ENCODE measurements at places on chromosomes 1 and 21.

- no peak for DNase-seq
Observed at GRCh38 chr1:109914587-109915240, 4.1 kb downstream of the CSF1 start.

GRCh38 chr1:230807029-230807428 is 59.8 kb downstream of the CAPN9 start:
- no peak for DNase-seq

- DNase-seq, result peak; percentile 10
Observed at GRCh38 chr1:184890539-184890973, 83.8 kb downstream of the NIBAN1 start.

- DNase-seq, result no peak
Observed at GRCh38 chr1:39632323-39632681, 7.1 kb downstream of the HEYL start.

DNA sequence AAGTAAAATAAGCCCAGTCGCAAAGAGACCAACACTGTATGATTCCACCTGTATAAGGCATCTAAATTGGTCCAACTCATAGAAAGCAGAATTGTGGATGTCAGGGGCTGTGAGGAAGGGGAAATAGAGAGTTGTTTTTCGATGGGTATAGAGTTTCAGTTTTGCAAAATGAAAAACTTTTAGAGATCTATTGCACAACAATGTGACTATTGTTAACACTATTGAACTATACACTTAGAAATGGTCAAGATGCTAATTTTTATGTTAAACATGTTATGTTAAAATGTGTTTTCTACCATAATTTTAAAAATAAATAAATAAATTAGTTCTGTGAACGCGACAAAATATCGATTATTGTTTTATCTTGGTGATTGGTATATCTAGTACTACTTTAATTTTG is 192.4 kb downstream of the PTGER3 start:
- no peak for DNase-seq

DNA sequence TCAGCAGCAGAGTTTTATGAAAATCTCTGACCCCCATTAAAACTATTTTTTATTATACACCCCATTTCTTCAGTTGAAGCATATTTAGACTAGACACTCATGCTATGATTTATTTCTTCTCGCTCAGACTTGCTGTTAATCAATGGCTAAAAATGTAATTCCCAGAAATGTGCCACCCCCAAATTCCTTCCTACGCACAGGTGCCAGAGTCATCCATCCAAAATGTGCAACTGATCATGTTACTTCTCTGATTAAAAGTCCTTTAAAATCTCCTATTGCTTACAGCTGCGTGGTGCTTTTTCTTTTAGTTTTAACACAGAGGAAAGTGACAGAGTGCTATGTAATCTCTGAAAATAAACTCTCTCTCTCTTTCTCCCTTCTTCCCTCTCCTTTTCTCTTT is 954.4 kb downstream of the NCAM2 start:
- no peak for DNase-seq

DNA sequence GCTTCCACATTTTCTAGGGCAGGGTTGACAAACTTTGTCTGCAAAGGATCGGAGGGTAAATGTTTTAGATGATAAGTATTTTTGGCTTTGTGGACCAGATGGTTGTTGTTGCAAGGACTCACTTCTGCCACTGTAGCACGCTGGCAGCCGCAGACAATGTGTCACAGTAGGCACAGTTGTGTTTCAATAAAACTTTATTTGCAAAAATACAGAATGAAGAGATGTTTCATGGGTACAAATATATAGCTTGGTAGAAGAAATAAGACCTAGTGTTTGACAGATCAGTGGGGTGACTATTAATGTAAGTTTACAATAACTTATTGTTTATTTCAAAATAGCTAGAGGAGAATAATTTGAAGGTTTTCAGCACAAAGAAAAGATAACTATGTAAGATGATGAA is 127.8 kb downstream of the GRIK3 start:
- no peak for DNase-seq

DNA sequence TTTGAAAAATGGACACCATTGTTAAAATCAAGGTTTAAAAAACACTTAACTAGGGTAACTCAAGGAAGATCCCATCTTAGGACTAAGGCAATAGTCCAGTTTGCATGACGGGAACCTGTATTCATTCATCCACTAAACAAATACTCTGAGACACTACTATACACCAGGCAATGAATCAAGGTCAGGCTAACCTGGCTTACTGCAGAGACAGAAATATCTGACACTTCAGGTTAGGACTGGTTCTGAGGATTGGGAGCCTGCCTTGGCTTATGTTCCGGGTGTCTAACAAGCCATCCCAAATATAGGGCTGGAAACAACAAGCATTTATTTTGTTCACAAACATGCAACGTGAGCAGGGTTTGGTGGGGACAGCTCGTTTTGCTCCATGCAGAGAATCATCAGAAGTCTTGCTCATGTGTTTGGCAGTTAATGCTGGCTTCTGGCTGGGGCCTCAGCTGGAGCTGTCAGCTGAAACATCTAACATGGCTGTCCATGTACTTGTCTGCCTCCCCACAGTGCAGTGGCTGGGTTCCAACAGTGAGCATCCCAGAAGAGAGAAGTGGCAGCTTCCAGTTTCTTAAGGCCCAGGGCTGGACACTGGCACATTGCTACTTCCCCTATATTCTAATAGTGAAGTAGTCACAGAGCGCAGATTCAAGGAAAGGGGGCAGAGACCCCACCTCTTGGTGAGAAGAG is 37.0 kb upstream of the CAMK1G start:
- DNase-seq, result no peak

- DNase-seq, result no peak
Observed at GRCh38 chr1:172245788-172246187, 174.7 kb upstream of the C1orf105 start.

DNA sequence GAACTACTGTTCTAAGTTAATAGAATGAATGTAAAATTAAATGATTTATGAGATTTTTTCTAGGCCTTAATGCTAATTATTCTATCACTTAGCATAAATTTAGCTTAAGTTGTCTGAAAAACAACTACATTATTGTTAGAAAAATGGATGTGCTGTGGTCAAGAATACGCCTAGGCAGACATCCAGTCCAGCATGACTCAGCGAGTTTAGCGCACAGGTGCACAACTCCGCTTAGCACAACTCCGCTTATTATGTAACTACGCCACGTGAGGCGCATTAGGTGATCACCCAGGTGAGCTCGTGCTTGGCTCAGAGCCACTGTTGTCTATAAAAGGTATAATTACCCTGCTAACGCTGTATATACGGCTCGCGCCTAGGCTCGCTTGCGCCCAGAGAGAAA is 1043.6 kb upstream of the ADGRL4 start:
- DNase-seq, result no peak

DNA sequence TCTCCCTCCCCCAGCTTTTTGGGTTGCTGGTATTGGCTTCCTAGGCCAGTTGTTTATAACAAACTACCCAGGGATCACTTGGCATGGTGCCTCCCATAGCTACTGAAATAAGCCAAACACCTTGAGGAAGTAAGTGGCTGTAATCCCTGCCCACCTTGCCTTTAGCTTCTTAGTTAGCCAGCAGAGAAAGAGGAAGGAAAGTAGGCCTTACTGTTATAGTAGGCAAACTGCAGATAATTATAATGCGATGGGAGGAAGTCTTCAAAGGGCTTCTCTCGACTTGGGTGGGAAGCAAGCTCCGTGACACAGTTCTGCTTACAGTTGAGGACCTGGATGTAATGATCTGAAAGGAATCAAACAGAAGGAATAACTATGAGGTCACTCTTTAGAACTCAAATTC is 8.2 kb downstream of the P3H1 start:
- DNase-seq, result no peak

GRCh38 chr1:43563876-43564539 is 33.3 kb downstream of the PTPRF start:
- no peak for DNase-seq

DNA sequence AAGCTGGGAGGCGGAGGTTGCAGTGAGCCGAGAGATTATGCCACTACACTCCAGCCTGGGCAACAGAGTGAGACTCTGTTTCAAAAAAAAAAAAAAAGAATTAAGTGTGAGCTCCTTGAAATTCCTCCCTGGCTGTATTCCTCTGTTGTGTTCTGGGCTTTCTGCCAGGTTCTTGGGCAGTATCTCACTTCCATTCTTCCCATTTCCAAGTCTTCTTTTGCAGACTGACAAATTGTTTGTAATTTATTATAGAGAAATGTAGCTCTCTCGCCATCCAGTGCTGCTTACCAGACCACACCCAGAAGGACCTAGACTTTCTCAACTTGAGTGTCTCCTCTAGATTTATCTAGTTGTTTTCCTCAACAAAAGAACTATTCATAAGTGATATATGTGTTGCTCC is 105.0 kb upstream of the ADGRL2 start:
- DNase-seq, result no peak

DNA sequence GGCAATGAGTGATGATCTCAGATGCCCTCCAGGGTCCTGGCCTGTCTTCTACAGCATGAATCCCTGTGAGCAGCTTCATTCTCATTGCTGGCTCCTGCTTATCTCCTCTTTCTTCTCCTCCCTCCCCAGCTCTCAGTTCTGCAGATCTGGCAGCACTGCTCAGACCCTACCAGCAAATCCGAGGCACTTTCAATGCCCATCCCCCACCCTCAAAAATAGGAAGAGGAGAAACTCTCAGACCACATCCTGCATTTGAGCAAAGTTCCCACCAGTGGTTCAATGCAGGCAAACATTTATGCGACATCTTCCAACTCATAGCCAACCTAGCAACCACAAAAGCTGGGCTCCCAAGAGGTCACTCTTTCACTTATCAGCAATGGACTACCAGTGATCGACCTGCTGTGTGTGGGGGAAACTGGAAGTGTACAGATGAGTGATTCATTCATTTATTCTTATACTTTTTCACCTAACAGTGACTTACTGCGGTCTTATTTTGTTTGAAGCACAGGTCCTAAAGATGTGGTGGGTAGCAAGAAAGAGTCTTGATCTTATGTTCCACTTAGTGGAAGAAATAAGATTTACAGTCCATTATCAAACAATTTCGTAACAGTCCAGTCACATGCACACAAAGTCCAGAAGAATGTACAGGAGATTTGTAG is 5.8 kb upstream of the CHI3L2 start:
- DNase-seq, result no peak

- peak; percentile 7 for DNase-seq
Observed at GRCh38 chr1:243254233-243254926, 701 bp downstream of the CEP170 start.

DNA sequence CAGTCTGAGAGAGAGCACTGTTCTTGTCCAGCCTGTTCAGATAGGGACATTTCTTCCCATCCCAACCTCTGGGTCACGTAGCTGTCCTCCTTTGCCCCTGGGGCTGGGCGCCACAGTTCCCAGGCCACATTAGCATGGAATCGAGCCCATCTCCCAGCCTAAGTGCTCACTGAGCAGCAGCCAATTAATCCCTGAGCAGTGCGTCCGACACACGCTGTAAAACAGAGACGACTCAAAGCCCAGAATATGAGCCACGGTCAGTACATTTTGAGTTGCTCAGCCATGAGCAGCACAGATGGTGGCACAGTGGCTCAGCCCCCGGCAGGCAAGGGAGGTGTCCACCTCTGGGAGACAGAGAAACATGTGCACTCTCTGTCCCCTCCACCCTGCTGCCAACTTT is 267.4 kb downstream of the NPHP4 start:
- DNase-seq, result no peak

DNA sequence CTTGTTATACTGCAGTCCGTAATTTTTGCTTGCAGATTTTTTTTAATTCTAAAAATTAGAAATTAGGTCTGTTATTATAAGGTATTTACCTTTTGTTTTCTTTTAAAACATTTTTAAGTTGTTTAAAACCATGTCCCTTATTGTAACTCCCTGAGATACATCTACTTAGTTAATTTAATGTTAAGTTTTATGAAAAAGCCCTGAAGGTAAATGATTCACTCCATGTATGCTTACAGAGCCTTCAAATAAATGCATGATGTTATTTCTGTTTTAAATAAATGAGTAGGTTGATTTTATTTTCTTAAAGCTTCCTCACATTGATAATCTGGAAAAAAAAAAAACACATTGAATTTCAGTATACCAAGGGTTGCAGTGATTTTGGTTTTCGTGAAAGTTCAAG is 7.5 kb downstream of the SRSF11 start:
- DNase-seq, result no peak

DNA sequence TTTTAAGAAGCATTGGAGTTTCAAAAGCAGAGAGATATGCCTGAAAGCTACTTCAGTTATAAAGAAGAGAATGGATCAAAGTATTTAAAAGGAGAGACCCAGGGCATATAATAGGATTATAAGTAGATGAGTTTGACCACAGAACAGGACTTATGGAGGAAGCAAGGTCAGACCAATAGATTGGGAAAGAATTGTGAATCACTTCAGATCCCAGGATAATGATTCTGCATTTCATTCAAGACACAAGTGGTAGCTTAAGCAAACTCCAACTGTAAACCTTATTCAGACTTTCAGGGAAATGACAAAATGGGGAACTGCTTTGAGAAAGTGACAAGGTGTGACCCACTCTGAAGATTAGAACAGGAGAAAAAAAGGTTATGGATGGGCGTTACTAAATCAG is 18.9 kb upstream of the OR10J5 start:
- DNase-seq, result no peak

DNA sequence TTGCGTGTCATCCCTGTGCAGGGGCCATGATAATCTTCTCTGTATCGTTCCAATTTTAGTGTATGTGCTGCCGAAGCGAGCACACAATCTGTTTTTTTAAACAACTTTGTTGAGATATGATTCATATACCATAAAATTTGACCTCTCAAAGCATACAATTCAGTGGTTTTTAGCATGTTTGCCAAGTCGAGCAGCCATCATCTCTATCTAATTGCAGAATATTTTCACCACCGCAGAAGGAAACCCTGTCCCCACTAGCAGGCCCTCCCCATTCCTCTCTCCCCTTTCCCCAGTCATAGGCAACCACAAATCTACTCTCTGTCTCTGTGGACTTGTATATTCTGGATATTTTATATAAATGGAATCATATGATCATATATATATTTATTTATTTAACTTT is 78.7 kb upstream of the TINAGL1 start:
- DNase-seq, result no peak

DNA sequence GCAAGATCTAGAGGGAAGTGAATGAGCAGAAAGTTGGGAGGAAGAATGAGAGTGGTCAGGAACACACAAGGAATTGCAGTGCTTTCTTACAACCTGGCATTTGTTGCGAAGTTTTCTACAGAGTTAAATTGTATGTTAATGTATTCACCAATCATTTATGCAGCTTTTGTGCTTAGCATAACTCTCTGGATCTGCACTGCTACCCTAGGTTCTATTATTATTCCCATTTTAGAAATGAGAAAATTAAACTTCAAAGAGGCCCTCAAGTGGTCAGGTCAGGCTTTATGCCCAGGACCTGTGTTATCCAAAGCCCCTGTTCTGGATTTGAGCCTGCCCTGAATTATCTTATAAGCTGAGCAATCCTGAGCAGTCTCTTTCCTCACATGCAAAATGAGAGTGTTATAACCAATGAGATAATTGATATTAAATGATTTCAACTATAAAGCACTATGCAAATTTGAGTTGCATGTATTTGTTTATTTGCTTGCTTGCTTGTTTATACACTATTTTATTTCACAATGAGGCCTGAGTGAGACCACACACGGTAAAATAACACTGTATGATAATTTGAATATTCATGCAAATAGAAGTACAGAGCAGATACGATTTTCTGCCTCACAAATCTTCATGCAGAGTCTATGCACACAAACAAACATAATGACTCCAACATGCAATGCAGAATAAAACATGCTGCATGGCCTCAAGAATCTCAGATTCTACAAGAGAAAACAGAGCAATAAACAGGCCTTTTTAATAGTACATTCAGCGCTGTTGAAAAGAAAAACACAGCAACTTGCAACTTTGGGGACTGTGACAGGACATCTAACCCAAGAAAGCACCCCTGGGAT is 323.0 kb downstream of the PLPP3 start:
- DNase-seq, result no peak
